ENCODE measurements at places on chromosomes 13 and 19.

DNA sequence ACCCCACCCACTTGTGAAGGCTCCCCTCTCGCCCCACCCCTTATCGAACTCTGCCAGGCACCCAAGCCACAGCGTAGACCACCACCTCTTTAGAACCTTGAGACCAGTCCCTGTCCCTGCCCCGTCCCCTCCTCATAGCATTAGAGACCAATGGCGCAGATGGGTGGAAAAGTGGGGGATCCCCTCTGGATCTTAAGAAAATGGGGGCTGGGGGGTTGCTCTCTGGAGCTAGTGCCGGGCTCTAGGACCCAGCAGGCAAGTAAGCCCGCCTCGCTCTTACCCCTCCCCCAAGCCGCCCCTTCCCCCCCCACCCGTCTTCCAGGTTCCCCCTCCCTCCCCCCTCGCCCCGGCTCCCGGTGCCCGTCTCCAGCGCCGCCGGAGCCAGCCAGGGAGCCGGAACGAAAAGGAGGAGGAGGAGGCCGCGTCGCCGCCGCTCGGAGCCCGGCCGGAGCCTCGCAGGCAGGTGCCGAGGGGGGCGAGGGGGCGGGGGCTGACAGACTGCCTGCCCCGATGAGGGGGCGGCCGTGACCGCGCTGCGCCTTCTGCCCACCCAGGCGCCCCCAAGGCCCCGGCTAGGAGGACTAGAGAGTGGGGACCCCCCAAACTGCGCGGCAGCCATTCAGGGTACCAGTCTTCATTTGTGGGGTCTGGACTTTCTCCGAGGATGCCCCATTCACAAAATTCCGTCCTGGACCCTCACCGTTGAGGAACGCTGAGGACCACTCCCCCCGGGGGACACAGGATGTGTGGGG, at the start of gene SPRED3:
Gene SPRED3, plus strand, starts transcription at position 349 of the 752 bp plus-strand sequence. CDS start 1,606 bp downstream, outside the sequence.
- peak; percentile 1 for ATAC-seq

DNA sequence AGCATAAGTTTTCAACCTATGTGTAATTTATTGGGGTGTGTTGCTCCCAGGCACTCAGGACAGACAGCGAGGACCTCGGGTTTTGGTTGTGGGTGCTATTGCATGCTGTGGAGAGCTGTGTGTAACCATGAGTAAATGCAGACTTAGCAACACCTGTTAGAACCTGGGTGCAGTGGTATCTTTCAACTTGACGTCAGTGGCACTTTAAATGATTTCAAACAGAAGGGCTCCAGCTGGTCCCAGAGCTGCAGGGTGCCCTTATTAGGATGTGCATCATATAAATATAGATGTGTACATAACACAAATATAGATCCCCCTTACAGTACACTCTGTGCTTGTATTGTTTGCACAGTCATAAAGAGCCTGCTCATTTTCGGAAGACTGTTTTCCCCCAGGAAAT, 228.3 kb upstream of the IRS2 start:
- no peak for ATAC-seq

- no peak for ATAC-seq
Measured at GRCh38 chr13:108166078-108166477, 49.3 kb downstream of the LIG4 start.

GRCh38 chr13:98405107-98405571, 171.8 kb downstream of the STK24 start:
- no peak for ATAC-seq

DNA sequence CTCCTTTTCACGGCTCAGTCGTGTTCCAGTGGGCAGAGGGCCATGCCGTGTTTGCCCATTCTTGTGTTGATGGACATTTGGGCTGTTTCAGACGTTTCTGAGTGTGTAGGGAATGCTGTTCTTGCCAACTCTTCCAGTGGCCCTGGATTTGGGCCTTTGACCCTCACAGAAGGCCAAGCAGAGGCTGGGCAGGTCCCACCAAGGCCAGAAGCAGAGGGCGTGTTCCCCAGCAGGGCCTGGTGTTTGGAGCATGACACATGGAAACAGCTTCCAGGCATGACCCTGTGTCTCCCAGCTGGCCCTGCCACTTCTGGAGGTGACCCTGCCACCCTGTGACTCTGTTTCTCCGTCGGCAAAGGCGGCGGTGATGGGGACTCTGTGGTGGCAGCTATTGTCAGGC, 35.9 kb downstream of the EFNA2 start:
- ATAC-seq, result no peak

DNA sequence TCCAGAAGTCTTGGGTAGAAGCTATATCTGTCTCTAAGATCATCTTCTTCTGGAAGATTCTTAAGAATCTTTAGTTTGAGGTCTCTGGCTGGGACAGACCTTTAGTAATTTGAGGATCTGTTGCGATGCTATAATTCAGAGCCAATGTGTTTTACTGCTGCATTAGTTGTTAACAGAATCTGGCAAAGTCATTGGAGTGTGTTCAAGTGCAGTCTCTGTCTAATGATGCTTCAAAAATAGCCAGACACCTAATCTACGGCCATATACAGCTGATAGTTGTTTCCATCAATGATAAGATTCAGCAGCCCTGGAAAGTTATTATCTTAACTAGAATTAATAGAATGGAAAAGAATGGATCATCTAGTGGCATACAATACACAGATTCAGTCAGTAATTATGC, 72.6 kb downstream of the CDK8 start:
- no peak for ATAC-seq

GRCh38 chr19:5520501-5520900, 47.3 kb downstream of the TINCR start:
- no peak for ATAC-seq

DNA sequence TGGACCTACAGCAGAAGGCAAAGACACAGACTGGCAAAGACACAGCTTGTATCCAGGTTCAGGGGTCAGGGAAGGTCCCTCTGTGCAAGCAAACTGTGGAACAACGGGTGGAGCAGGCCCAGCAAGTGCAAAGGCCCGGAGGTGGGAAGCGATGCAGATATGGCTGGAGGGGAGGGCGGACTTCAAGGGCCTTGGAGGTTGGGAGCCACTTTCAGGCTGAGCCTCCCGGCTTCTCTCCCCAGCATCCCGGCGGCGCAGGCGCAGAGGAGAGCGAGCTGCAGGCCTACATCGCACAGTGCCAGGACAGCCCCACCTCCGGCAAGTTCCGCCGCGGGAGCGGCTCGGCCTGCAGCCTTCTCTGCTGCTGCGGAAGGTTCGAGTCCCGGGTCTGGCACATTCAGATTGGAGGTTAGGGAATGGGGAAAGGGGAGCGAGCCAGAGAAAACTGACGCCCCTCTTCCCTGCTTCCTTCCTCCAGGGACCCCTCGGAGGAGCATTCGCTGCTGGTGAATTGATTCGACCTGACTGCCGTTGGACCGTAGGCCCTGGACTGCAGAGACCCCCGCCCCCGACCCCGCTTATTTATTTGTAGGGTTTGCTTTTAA, 2.1 kb upstream of the PNPLA6 start:
- no peak for ATAC-seq

GRCh38 chr13:78401873-78402707, 201.3 kb downstream of the POU4F1 start:
- no peak for ATAC-seq

GRCh38 chr13:36297366-36298338, at the start of gene CCDC169:
Gene CCDC169, minus strand, starts transcription at chr13:36297814. Its CDS starts 95 bp downstream, at chr13:36297719.
- ATAC-seq, result peak; percentile 80

DNA sequence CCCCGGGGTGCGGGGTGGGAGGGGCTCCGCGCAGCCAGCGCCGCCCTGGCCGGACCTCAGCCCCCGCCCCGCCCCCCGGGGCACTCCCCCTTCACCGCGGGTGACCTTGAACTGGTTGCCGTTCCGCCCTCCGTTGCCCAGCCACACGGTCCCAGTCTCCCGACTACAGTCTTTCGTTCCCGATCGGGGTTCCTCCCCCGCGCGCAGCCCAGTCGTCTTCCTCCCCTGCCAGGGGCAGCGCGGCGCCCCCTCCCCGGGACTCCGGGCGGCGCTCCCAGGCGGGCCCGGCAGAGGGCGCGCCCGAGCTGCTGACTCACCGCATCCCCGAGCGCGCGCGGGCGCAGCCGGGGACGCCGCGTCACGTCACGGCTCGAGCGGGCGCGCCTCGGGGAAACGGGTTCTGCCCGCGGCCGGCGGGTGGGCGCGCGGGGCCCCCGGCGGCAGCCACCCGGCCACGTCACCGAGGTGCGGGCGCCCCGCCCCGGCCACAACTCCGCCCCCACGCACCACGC, 459 bp downstream of the MIDN start:
- ATAC-seq, result peak; percentile 4

GRCh38 chr13:21672796-21673538, 2.1 kb downstream of the FGF9 start:
- no peak for ATAC-seq

- ATAC-seq, result no peak
Measured at GRCh38 chr13:73198991-73199411, 140.2 kb downstream of the KLF5 start.

GRCh38 chr13:25939961-25940687, 111.7 kb downstream of the SHISA2 start:
- no peak for ATAC-seq

DNA sequence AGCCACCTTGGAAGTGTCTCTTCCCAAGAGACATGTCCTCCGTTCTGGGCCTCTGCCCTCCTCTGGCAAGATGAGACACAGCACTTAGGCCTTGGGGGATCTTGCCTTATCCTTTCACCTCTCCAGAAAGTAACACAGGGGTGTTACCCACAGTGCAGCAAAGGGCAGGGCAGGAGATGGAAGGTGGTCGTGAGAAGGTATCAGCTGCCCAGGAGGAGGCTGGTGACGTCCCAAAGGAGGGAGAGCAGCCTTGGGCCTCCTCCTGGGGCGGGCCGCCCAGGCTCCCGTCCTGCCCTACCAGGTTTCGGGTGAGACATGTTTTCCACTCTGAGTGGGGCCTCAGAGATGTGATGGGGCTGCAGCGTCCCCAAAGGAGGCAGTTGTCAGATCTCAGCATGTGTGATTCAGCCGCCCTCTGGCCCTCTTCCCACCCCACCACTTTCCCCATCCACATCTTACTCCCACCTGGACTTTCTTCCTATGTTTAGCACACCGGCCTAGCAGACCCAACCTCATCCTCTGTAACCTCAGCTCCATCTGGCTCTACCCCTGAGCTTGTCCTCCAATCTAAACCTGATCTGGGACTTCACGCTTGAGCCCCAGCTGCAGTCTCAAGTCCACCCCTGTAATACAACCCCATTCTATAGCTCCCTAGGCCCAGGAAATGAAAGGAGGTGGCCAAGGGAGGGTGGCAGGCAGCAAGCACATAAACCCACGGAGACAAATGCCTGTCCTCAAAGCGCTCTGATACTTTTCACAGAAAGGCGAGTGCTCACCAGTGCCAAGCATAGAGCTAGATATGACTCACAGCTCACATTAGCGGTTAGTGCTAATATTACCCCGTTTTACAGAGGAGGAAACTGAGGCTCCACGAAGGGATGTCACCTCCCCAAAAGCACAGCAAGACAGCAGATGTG, 9.3 kb downstream of the POU2F2 start:
- ATAC-seq, result peak; percentile 16

- ATAC-seq, result peak; percentile 9
Measured at GRCh38 chr19:6774821-6775707, 2.6 kb downstream of the VAV1 start.

GRCh38 chr13:87302931-87303330, 368.2 kb upstream of the SLITRK5 start:
- ATAC-seq, result no peak

GRCh38 chr13:103000157-103000556, 66.1 kb downstream of the SLC10A2 start:
- no peak for ATAC-seq

DNA sequence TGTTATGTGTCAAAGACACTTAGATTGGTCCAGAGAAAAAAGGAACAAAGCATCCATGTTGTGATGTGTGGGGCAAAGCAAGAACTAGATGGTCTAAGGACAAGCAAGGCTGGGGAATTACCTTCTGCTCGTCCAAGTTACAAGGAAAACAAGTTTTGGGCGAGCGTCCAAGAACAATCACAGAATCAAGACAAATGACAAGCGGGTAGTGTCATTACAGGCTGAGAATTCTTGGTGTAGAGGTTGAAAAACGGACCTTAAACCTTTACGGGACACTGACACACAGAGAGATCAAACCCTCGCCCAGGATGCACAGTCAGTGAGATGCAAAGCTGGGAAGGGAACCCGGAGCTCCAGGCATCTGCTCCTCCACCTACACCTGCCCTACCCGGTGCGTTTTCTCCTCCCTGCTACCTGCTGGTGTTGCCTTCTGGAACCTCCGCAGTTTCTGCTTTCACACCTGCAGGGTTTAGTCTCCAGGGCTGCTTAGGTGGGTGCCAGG, 515 bp upstream of the ZNF324B start:
- peak; percentile 34 for ATAC-seq

GRCh38 chr19:16355293-16356043, 30.8 kb downstream of the KLF2 start:
- ATAC-seq, result peak; percentile 33

GRCh38 chr13:109100705-109101304, 471.4 kb downstream of the MYO16 start:
- ATAC-seq, result no peak

GRCh38 chr19:39406656-39407409, at the start of gene ZFP36:
Gene ZFP36, plus strand, starts transcription at chr19:39406847. Its CDS starts 58 bp downstream, at chr19:39406905.
- ATAC-seq, result peak; percentile 34

- no peak for ATAC-seq
Measured at GRCh38 chr13:43377973-43378372, 354.6 kb downstream of the DNAJC15 start.

GRCh38 chr13:25963674-25964073, 88.1 kb downstream of the SHISA2 start:
- no peak for ATAC-seq

- ATAC-seq, result no peak
Measured at GRCh38 chr19:30022659-30023058, 80.6 kb downstream of the URI1 start.

DNA sequence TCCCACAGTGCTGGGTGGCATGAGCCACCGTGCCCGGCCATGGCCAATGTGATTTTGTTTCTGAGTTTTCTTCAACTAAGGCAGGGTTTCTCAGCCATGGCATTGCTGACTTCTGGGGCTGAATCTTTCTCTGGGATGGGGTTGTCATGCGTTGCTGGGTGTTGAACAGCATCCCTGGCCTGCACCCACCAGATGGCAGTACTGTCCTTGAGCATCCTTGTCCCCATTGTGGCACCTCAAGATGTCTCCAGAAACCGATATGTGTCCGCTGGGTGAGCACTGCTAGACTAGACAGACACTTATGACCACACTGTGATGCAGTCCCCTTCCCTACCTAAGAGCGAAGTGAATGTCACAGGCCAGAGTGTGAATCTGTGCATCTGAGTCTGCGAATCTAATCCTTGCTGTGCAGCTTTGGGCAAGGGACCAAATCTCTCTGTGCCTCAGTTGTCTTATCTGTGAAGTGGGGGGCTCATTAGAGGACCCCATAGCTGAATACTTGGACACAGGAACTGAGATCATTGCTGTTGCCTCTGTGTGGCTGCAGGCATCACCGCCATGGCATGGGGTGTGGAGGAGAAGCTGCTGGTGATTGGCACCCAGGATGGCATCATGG, 50.3 kb upstream of the SIN3B start:
- peak; percentile 81 for ATAC-seq

GRCh38 chr19:13627531-13627930, 121.3 kb upstream of the CACNA1A start:
- ATAC-seq, result no peak

- no peak for ATAC-seq
Measured at GRCh38 chr13:97746649-97747048, 206.8 kb upstream of the IPO5 start.

DNA sequence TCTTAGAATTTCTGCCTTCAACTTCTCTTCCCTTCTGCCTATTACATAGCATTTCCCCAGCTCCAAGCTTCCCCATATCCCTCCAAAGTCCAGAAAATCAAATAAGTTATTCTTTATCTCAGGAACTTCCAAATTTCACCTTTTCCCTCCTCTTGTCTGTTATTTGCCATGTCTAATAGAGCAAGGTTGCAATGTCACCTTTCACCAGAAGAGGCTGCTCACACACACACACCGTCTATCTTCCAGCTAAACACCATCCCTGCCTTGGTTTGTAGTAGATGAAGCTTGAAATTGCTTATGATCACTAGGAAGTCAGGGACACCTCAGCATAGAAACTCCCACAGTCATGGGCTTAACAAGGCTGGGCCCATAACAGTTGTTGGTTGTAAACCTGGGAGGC, 48.4 kb downstream of the ZNRF4 start:
- ATAC-seq, result no peak

All from esophagus mucosa (tissue), 1 donor.